Karpas-422 (cell line): ENCODE measurements at places on chromosomes 6 and 20.
A peak's percentile ranks its signal among the peaks of the same experiment; 100 is the strongest.

- DNase-seq: peak; percentile 95
Measured at GRCh38 chr20:45890985-45891983, at the start of the genes CTSA and NEURL2. Gene CTSA (plus strand): TSS chr20:45891335. CDS start chr20:45891569, 234 bp downstream. Gene NEURL2 (minus strand): TSS chr20:45891208. CDS start chr20:45890991, 217 bp downstream.

DNA sequence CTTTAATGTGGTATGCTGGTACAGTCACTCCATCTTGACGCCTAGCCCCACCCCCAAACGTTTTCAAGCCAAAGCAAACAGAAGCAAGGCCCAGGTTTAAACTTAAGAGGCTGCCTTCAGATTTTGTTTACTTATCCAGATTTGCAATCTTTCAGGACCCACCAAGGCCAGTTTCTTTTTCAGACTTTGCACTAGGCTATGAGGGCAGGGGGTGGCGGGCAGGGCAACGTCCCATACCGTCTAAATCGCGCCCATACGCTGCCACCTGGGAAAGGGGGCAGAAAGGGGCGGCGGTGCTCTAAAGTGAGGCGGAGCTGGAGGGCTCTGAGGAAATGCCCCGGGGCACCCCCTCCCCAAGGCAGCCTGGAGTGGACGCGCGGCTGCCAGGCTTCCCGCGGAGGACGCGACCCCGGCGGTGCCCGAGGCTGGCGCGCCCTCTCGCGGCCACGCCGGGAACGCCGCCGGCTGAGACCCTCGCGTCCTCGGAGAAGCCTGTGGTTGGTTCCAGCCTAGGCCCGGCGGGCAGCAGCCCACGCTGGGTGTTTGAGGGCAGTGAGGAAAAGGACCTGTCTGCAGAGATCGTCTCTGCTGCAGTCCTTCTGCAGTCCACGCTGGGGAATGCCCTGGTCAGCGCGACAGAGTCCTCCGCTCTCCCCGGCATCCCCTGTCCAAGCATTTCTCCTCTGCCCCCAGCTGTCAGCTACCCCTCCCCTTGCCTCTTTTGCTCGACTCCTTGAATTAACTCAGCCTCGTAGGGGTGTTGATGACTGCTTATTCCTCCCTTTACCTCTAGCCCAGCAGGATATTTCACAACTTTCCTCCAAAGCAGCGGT, 129.2 kb upstream of the PRND start:
- peak; percentile 71 for DNase-seq

- no peak for DNase-seq
Measured at GRCh38 chr6:49527320-49527719, 23.1 kb upstream of the C6orf141 start.

GRCh38 chr6:52538901-52539354, 37.9 kb downstream of the TRAM2 start:
- DNase-seq: no peak

GRCh38 chr6:98942263-98942803, 5.4 kb downstream of the FBXL4 start:
- DNase-seq: no peak
